ENCODE measurements at places on chromosomes 12 and 14. TPM values are rescaled to one million over a fixed set of nuclear protein-coding genes. Genes with fewer than 3 reads are reported as not detected.

DNA sequence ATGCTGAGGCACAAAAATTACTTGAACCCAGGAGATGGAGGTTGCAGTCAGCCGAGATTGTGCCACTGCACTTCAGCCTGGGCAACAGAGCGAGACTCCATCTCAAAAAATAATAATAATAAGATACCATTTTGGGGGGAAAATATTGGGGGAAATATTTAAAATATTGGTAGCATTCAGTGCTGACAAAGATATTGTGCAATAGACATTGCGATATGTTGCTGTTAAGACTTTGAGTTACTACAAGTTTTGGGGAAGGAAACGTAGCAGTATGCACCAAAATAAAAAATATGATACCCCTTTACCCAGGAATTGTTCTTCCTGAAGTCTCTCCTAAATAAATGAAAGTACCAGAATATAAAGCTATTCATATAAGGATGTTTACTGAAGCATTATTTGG, 37.7 kb upstream of the MYBPC1 start:
- no peak for DNase-seq

- no peak for DNase-seq
These were observed 27.9 kb downstream of the IRF2BPL start for GRCh38 chr14:77000340-77001270.

DNA sequence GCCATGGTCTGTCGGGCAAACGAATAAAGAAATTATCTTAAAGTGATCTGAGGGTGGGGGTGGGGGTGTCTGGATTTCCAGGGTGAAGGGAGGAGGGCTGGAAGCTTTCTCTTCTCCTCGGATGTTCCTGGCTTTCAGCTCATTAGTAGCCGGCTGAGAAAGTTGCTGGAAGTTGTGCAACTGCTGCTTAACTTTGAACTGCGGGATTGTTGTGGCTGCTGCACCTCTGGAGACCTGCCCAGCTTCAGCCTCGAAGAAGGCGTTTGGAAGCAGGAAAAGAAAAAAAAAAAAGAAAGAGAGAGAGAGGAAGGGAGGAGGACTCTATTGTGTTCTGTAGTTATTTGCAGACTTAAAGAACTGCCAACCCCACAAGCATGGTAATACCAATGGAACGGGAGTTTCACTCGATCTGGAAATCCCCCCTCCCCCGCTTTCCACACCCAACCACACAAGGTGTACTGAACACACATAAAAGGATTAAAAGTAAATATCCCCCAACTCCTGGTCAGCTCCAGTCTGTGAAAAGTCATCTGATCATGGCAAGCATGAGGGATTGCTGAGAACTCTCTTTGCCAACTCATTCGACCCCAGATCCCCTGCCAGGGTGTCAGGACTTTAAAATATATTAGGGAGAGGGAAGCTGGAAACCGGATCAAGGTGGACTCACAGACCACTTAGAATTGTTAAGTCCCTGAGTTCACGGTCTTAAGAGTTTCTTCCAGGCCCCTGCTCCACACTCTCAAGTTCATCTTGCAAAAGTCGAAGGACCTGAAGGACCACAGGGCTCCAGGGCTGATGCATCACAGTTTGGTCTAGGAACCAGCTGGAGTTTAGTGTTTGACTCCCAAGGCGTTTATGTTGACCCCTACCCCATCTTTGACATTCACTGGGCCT, at the start of gene RASSF9:
TSS of gene RASSF9 (minus strand) at position 213 of the 894 bp plus-strand sequence. CDS start at position 5, 208 bp downstream.
- DNase-seq, result no peak

GRCh38 chr14:53953002-53953827, 3.4 kb downstream of the BMP4 start:
- no peak for DNase-seq

DNA sequence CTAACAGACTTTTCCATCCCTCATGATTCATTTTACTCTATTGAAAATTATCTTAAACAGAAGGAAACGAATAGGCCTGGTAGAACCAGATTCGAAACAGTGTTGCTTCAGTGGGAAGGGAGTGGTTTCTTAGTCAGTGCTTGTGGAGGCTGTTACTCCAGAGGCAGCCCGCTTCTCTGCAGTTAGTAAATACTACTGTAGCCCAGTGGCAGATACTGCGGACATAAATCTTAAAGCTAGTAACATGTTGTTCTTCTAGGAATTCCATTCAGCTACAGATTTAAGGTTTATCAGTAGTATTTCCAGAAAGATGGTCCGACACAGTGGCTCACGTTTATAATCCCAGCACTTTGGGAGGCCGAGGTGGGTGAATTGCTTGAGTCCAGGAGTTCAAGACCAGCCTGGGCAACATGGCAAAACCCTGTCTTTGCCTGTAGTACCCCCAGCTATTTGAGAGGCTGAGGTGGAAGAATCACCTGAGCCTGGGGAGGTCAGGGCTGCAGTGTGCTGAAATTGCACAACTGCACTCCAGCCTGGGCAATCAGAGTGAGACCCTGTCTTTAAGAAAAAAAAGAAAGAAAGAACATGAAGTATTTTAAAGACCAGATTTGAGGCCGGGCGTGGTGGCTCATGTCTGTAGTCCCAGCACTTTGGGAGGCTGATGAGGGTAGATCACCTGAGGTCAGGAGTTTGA, 45.9 kb downstream of the DIP2B start:
- no peak for DNase-seq

DNA sequence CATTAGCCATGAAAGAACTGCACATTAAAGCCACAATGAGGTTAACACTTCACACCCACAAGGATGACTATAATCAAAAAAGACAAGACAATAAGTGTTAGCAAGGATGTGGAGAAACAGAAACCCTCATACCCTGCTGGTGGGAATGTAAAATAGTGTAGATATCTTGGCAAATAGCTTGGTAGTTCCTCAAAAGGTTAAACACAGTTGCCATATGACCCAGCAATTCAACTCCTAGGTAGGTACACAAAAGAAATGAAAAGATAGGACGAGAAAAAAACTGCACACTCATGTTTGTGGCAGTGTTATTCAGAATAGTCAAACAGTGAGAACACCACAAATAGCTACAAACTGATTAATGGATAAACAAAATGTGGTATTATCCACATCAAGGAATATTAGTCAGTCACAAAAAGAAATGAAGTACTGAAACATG, 93.5 kb downstream of the ATXN2 start:
- no peak for DNase-seq

DNA sequence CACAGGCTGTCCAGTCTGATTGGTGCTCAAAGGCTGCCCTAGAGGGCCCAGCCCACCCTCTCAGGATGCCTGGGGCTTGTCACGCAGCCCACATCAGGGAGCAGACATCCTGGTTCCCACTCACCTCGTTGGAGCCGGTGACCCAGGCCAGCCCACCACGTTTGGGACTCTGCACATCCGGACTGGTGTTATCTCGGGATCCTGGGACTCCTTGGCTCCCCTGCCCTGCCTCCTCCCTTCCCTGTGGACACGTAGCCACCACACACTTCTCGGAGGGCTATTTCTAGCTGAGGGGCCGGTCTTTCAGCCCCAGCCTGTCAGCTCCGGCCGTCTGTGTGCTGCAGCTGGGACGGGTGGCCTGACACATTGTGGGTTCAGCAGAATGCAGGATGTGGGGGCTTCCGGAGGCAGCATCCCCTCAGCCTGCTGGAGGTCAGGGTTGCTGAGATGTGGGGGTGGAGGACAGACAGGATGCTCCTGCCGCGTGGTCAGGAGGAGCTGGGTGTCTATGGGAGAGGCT, 12.8 kb upstream of the FGF23 start:
- no peak for DNase-seq

DNA sequence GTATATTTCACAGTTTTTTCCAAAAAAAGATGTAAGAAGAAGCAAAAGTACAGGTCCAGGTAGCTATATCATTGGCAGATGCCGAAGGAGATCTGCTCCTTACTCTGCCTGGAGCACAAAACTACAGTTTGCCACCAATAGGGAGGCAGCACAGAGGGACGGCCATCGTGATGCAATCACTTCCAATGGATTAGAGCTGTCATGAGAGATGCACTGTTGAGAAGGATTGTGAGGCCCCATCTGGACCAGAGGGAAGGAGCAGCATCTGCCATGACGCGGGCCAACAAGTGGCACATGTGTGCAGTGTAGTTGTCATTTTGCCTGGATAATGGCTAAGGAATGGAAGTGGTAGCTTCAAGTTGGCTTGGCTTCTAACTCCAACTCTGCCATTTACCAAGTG, 318.8 kb upstream of the FKBP4 start:
- DNase-seq, result no peak

DNA sequence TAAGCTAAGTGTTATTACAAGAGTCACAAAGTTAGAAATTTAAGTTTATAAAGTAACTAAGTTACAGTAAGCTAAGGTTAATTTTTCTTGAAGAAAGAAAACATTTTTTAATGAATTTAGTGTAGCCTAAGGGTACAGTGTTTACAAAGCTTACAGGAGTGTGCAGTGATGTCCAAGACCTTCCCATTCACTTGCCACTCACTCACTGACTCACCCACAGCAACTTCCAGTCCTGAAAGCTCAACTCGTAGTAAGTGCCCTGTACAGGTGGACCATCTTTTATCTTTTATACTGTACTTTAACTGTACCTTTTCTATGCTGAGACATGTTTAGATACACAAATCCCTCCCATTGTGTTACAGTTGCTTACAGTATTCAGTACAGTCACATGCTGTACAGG, 60.9 kb upstream of the TMEM263 start:
- DNase-seq, result no peak

GRCh38 chr12:13345722-13346121, 149.2 kb downstream of the EMP1 start:
- no peak for DNase-seq

The C14orf132 gene
- total RNA-seq, result 0.43 TPM
